Activated naive CD8-positive, alpha-beta T cell treated with anti-CD3 and anti-CD28 coated beads for 36 hours (primary cell): ENCODE measurements at places on chromosomes 2 and 18. TPM values are rescaled to one million over a fixed set of nuclear protein-coding genes. Genes with fewer than 3 reads are reported as not detected.

Gene SANBR
- 1.7 TPM for total RNA-seq

Gene CENPO
- 52.2 TPM for total RNA-seq

Gene DLGAP1
- not detected for total RNA-seq

Gene CPLX4
- not detected for total RNA-seq

Gene PLB1
- 1.4 TPM for total RNA-seq

Gene ABCG5
- not detected for total RNA-seq

Gene NEU4
- total RNA-seq: 0.08 TPM

Gene VWC2L
- not detected for total RNA-seq

GRCh38 chr18:42530276-42530675 lies 575.2 kb downstream of the PIK3C3 start:
- H3K36me3 ChIP-seq: no peaks in the 10 kb centered on the region
- H3K27me3 ChIP-seq: no peaks in the 10 kb centered on the region
- no peak overlapping the region for H3K27ac ChIP-seq
- DNase-seq: no peak
- H3K4me1 ChIP-seq: no peaks in the 10 kb centered on the region

DNA sequence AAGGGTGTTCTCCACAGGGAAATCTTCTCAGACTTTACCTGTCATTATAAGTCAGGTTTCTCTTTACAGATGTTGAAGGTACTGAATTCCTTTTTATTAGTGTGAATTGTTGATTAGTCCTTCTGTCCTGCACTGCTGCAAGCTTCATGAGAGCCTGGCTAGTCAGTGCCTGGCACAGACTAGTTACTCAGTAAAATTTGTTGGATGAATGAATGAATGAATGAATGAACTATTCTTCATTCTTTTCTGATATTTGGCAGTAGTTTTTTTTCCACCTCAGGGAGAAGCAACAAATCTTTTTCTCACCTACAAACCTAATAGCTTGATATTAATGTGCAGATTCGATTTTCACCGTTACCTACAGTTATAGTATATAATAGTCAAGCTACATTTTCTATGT lies 64.3 kb downstream of the ACVR2A start:
- DNase-seq: no peak
- no peak overlapping the region for H3K4me3 ChIP-seq
- no peaks in the 10 kb centered on the region for H3K27me3 ChIP-seq
- no peak overlapping the region for H3K27ac ChIP-seq

DNA sequence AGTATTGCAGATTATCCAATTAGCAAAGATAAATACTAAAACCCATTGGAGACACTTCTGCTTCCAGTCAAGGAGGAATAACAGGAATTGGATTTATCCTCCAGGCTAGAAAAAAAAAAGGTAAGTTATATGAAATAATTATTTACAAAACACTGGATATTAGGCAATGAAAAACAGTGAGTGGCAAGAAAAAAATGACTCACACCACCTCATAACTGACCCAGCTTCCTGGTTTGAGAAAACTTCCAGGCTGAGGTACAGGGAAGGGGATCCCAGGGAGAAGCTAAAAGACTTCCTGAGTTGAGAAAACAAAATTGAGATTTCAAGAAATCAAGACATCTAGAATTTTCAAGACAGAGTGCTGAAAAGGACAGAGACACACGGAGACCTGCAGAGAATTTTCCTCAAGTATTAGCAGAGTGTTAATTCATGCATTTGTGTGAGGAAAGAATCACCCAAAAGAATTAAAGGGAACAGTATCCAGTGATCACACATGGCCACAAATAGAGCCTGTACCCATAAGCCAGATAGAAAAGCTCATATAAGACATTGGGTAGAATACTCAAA lies 17.4 kb downstream of the SRD5A2 start:
- no peaks in the 10 kb centered on the region for H3K4me1 ChIP-seq
- H3K4me3 ChIP-seq: no peak overlapping the region
- H3K27ac ChIP-seq: no peak overlapping the region
- DNase-seq: no peak
- H3K36me3 ChIP-seq: no peaks in the 10 kb centered on the region

GRCh38 chr2:121376535-121377250 lies 91.7 kb upstream of the TFCP2L1 start:
- peaks cover 25% of the 10 kb centered on the region for H3K36me3 ChIP-seq

DNA sequence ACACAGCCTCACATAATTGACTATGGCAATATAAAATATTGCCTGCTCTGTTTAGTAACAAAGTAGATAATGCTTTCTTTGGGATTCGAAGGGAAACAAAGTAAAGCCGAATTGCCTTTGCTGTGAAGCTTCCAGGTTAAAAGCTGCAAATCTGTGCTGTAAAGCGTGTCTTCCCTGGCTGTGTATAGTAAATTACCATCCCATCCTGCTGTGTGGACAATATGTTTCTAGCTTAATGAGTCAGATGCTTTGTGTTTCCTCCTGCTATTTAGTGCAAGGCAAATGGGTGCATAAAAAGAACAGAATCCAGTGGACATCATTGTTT lies 265.1 kb downstream of the SOCS6 start:
- no peak overlapping the region for H3K4me3 ChIP-seq
- no peaks in the 10 kb centered on the region for H3K27me3 ChIP-seq
- DNase-seq: no peak
- no peaks in the 10 kb centered on the region for H3K36me3 ChIP-seq

DNA sequence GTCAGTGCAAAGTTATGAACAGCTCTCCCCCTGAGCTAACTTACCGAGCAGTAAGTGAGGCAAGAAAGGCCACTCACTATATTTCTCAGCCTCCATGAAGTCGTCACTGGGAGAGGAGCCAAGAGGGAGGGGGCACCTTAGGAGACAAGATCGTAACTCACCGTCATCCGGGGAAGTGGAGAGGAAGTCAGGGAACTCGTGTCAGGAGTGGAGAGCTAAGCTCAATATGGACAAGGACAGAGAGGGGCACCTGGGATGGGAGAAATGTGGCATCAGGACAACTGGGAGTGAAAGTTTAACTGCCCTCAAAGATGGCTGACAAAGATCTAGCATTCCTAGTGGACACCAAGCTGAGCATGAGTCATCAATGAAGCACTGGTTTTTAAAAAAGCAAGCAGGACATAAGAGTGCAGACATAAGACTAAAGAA lies 37.1 kb downstream of the BCL11A start:
- peaks cover 17% of the 10 kb centered on the region for H3K4me1 ChIP-seq
- no peak for DNase-seq
- no peak overlapping the region for H3K4me3 ChIP-seq
- H3K27ac ChIP-seq: no peak overlapping the region
- peaks cover 20% of the 10 kb centered on the region for H3K27me3 ChIP-seq
- H3K36me3 ChIP-seq: no peaks in the 10 kb centered on the region

DNA sequence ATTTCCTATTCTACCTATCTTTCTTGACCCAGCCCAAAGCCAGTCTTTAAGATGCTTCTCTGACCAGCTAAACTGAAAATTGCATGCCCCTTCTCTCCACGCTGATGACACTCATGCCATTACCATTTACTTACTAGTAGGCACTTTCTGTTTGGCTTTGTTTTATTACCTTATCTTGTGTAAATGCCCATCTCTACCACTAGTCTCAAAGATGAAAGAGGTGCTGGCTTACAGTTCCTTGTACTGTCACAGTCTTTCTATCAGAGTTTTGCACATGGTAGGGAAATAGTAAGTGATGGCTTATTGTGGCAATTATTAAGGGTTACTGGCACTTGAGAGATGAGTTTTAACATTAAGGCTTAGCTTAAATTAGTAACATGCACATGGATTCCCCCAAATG lies 352.1 kb downstream of the RBM43 start:
- H3K4me1 ChIP-seq: no peaks in the 10 kb centered on the region
- H3K27me3 ChIP-seq: no peaks in the 10 kb centered on the region
- H3K36me3 ChIP-seq: peaks cover 1% of the 10 kb centered on the region
- H3K4me3 ChIP-seq: no peak overlapping the region

GRCh38 chr2:170701011-170701410 lies 14.1 kb upstream of the SP5 start:
- no peak overlapping the region for H3K27ac ChIP-seq
- no peaks in the 10 kb centered on the region for H3K4me1 ChIP-seq
- peaks cover 26% of the 10 kb centered on the region for H3K27me3 ChIP-seq
- DNase-seq: no peak

DNA sequence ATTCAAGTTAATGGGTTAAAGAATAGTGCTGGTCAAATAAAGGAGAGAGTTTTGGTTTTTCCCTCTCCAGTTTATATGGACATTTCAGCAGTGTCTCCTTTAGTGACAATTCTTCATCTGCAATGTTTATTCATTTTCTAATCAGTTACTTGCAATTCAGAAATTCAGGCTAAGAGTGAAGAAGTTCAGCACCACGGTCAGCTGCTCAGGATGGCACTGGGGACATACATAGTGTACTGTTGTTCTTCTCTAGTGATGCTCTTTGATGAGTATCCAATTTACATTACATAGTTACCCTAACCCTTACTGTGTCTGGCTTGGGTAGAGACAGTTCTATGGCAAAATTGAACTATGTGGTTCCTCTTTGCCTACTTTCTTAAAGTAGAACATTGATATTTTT lies 412.7 kb downstream of the CNTNAP5 start:
- H3K4me1 ChIP-seq: no peaks in the 10 kb centered on the region
- H3K27me3 ChIP-seq: no peaks in the 10 kb centered on the region
- H3K27ac ChIP-seq: no peak overlapping the region

DNA sequence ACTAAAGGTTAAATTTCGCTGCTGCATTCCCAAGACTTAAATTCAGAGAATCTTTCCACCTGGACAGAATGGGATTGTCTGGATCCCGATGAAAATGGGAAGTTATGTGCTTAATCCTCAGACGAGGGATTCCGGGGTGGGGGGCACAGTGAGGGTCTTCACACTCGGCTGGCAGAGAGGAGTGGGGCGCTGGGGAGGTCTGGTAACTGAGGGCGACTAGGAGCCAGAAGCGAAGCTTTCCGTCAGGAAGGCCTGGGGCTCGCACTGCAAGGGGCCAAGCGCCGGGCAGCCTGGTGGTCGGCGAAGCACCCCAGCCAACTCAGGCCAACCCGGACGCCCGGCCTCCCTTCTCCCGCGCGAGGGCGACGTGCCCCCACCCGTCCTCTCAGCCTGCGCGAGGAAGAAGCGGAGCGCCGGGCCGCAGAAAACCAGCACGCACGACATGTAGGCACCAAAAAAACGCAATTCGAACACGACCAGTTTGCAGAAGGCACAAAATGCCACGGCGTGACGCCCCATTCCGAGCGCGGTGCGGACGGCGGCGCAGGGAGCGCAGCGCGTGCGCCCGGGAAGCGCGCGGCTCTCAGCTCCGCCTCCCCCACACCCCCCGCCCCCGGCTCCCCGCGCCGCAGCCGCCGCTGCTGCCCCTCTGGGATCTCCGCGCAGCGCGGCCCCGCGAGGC lies 188.1 kb downstream of the ZEB2 start:
- no peaks in the 10 kb centered on the region for H3K27me3 ChIP-seq
- no peak for DNase-seq
- H3K27ac ChIP-seq: peak overlapping the region; percentile 99
- peaks cover 25% of the 10 kb centered on the region for H3K36me3 ChIP-seq

- H3K27ac ChIP-seq: peak overlapping the region; percentile 47
- peaks cover 7% of the 10 kb centered on the region for H3K36me3 ChIP-seq
- no peak overlapping the region for H3K4me3 ChIP-seq
- H3K4me1 ChIP-seq: peaks cover 20% of the 10 kb centered on the region
Measured at GRCh38 chr2:119683713-119684443, 4.9 kb downstream of the TMEM177 start.

- H3K4me1 ChIP-seq: no peaks in the 10 kb centered on the region
Measured at GRCh38 chr2:59073286-59073685, 832.2 kb upstream of the FANCL start.

- H3K4me3 ChIP-seq: peak overlapping the region; percentile 35
- no peaks in the 10 kb centered on the region for H3K4me1 ChIP-seq
- DNase-seq: peak; percentile 73
- H3K27ac ChIP-seq: no peak overlapping the region
- no peaks in the 10 kb centered on the region for H3K36me3 ChIP-seq
Measured at GRCh38 chr2:241540771-241541561, 17.6 kb upstream of the BOK start.

GRCh38 chr2:67777010-67777409 lies 285.8 kb downstream of the C1D start:
- H3K36me3 ChIP-seq: no peaks in the 10 kb centered on the region
- H3K4me3 ChIP-seq: no peak overlapping the region
- peaks cover 7% of the 10 kb centered on the region for H3K27me3 ChIP-seq
- no peaks in the 10 kb centered on the region for H3K4me1 ChIP-seq
- DNase-seq: no peak

DNA sequence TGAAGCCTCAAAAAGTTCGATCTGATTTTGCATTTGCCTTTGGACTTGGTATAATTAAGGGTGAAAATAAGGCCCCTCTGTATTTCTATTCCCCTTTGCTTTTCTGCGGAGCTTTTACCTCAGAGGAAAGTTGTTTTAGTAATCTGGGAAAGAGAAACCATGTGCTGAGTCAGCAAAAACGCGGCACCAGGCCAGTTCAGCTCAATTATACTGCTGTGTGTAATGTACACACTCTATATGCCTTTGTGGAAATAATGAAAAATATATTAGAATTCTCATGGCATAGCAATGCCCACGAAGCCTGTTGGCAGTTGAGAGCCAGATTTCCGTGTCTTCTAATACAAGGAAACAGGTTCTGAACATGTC lies 161.9 kb upstream of the SIX2 start:
- H3K36me3 ChIP-seq: no peaks in the 10 kb centered on the region
- no peak overlapping the region for H3K27ac ChIP-seq
- peaks cover 2% of the 10 kb centered on the region for H3K4me1 ChIP-seq

GRCh38 chr2:228017784-228018183 lies 146.4 kb downstream of the DAW1 start:
- H3K27ac ChIP-seq: no peak overlapping the region
- H3K4me3 ChIP-seq: no peak overlapping the region
- H3K27me3 ChIP-seq: peaks cover 3% of the 10 kb centered on the region
- no peaks in the 10 kb centered on the region for H3K4me1 ChIP-seq

DNA sequence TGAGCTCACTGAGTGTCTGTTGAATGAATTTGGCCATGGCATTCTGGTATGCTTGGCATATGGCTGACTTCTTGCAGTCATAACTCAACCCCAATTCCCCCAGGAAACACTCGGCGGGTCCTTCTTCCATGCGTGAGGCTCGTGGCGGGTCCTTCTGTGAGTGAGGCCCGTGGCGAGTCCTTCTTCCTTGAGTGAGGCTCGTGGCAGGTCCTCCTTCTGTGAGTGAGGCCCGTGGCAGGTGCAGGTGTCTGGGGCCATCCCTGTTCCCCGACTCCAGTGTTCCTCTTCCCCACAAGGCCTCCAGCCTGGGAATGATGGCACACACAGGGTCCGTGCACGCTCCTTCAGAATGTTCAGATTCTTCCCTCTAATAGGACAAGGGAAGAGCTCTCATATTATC lies 169.0 kb downstream of the EIPR1 start:
- no peak overlapping the region for H3K27ac ChIP-seq
- no peak overlapping the region for H3K4me3 ChIP-seq
- peaks cover 24% of the 10 kb centered on the region for H3K36me3 ChIP-seq
- no peak for DNase-seq

- no peak overlapping the region for H3K27ac ChIP-seq
- H3K4me3 ChIP-seq: no peak overlapping the region
- no peak for DNase-seq
- peaks cover 29% of the 10 kb centered on the region for H3K27me3 ChIP-seq
Measured at GRCh38 chr2:196821195-196821594, 12.0 kb upstream of the C2orf66 start.
